Astrocyte (in vitro differentiated cells and primary cell): ENCODE measurements at places on chromosomes 16 and 17. TPM values are rescaled to one million over a fixed set of nuclear protein-coding genes. Genes with fewer than 3 reads are reported as not detected.

DNA sequence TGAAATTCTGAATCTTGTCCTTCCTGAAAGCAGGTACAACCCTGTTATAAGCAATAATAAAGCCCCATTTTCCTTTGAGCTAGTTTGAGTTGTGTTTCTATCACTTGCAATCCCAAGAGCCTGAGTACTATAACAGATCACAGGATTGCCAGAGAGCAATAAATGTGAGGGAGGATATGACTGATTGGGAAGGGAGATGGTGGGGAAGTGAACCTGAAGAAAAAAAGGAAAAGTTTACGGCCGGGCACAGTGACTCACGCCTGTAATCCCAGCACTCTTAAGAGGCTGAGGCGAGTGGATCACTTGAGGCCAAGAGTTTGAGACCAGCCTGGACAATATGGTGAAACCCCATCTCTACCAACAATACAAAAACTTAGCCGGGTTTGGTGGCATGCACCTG lies 80.4 kb downstream of the COX10 start:
- no peak overlapping the region for H3K4me3 ChIP-seq
- DNase-seq: no peak
- H3K4me1 ChIP-seq: no peaks in the 10 kb centered on the region
- H3K27ac ChIP-seq: no peak overlapping the region
- H3K27me3 ChIP-seq: no peaks in the 10 kb centered on the region

GRCh38 chr17:50332196-50332595 lies 13.7 kb upstream of the XYLT2 start:
- H3K27ac ChIP-seq: no peak overlapping the region
- no peak for DNase-seq
- no peaks in the 10 kb centered on the region for H3K36me3 ChIP-seq
- H3K27me3 ChIP-seq: no peaks in the 10 kb centered on the region
- no peak overlapping the region for H3K4me3 ChIP-seq

DNA sequence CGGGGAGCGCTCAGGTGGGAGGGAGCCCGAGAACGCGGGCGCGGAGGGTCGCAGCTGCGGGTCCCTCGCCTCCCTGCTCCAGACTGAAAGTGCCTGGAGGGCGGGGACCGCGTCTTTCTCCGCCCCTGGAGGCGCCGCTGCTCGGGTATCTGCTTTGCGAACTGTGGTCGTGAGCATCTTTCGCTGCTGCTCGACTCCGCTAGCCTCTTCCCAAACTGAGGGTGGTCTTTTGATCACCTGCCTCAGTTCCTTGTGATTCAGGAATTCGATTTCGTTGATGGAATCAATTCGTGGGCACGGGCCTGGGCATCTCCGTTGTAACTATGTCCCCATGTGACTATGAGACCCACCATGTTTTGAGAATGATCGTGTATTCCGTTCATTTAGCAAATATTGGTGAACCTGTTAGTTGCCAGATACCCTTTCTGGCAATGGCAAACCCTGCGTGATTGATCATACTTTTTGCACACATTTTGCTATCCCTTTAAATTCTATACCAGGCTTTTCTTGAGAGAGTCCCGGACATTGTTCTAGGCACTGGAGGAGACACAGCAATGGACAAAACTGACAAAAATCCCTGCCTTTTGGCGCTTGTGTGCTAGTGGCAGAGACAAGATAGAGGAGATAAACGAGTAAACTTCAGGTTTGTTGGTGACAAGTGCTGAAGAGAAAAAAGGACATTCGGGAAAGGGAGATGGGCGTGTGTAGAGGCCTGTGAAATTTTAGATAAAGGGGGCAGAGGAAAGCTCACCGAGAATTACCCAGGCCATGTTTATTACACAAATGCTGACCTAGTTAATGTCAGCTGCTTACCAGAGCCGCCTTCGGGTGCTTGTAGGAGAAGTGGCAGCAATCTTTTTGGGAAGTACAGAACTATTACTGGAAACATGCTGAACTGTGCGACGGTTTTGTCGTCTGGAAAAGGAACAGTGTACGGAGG lies 948 bp downstream of the UTP18 start:
- peaks cover 9% of the 10 kb centered on the region for H3K36me3 ChIP-seq
- peak overlapping the region; percentile 99 for H3K27ac ChIP-seq
- H3K27me3 ChIP-seq: no peaks in the 10 kb centered on the region
- peak overlapping the region; percentile 97 for H3K4me3 ChIP-seq

DNA sequence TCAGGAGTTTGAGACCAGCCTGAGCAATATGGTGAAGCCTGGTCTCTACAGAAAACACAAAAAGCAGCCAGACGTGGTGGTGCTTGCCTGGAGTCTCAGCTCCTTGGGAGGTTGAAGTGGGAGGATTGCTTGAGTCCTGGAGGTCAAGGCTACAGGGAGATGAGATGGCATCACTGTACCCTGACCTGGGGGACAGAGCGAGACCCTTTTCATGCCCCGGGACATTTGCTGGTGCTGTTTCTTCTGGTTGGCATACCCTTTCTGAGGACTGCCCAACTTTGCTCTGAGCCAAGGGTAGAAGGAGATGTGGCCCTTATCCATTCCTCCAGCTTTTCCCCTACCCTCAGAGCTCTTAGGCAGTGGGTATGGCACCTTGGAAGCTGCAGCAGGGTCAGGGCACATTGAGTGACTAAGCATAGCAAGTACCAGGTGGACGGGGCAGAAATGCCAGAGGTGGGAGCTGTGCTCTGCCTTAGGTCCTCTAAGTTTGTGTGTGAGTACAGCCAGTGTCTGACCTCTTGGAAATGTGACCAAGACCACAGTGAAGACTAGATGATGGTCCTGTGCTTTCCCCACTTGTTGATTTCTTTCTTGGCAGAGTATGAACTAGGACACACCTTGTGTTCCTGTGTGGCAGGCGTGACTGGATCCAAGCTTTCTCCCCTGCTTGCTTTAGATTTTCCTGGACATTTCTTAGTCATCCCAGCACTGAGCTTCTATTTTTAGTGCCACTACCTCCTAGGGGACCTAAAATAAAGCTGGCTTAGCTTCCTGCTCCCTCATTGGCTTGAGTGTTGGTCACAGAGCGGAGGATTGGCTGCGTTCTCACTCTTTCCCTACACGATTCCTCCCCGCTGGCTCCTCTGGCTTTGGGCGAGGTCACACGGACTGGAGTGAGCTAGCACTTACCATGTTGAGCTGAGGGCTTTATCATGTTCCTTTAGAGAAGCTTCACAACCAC lies 9.9 kb upstream of the EDC4 start:
- no peaks in the 10 kb centered on the region for H3K27me3 ChIP-seq
- peaks cover 48% of the 10 kb centered on the region for H3K4me1 ChIP-seq
- H3K4me3 ChIP-seq: no peak overlapping the region

DNA sequence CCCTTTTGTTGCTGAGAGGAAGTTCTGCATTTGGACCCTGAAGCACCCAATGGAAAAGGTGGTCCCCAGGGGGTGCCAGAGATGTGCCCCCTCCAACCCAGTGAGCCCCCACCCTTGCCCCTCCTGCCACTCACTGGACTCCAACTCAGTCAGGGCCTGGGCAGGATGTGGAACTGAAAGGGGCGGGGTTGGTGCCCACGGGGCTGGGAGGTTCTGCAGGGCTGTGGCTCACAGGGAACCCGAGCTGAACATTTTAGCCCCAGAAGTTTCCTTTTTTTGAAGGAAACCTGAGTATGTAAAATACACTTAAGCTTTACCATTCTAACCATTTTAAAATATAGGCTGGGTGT lies 15.8 kb upstream of the OGFOD3 start:
- DNase-seq: no peak
- peaks cover 4% of the 10 kb centered on the region for H3K4me1 ChIP-seq
- no peak overlapping the region for H3K27ac ChIP-seq
- H3K27me3 ChIP-seq: no peaks in the 10 kb centered on the region
- H3K36me3 ChIP-seq: no peaks in the 10 kb centered on the region

DNA sequence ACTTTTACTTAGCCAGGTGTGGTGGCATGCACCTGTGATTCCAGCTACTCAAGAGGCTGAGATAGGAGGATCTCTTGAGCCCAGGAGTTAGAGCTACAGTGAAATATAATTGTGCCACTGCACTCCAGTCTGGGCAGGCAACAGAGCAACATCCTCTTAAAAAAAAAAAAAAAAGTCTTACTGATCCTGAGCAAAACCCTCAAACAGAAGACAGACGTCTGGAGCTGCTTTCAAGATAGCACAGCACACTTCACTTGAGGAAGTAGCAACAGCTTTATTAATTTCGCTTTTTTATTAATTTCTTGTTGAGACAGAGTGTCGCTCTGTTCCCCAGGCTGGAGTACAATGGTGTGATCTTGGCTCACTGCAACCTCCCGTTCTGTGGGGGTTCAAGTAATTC lies 10.2 kb upstream of the GGA2 start:
- H3K27ac ChIP-seq: no peak overlapping the region
- H3K36me3 ChIP-seq: peaks cover 28% of the 10 kb centered on the region
- H3K4me3 ChIP-seq: no peak overlapping the region
- H3K4me1 ChIP-seq: no peaks in the 10 kb centered on the region
- H3K27me3 ChIP-seq: no peaks in the 10 kb centered on the region
- no peak for DNase-seq

- no peak overlapping the region for H3K27ac ChIP-seq
- no peak overlapping the region for H3K4me3 ChIP-seq
- H3K36me3 ChIP-seq: peaks cover 2% of the 10 kb centered on the region
- no peak for DNase-seq
- no peaks in the 10 kb centered on the region for H3K27me3 ChIP-seq
- H3K4me1 ChIP-seq: no peaks in the 10 kb centered on the region
Observed at GRCh38 chr17:5211458-5211857, 19.8 kb upstream of the ZNF594 start.

DNA sequence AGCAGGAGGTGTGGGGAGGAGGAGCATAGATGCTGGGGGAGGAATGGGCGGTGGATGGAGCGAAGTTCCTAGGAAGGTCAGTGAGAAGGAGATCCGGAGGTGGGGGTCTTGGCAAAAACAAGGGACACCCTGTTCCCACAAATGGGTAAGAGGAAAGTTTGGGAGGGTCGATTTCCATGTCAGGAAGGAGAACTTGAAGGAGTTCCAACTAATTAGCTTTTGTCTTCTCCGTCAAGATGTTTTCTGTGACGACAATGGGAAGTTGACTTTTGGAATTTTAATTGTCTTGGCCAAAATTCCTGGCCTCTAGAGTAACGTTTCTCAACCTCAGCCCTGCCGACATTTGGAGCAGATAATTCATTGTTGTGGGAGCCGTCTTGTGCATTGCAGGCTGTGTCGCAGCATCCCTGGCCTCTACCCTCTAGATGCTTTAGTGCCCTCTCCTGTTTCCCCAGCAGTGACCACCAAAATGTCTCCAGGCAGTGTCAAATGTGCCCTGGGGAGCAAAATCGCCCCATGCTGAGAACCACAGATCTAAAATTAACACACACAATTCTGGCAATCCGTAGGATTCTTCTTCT lies 97.1 kb downstream of the PITPNC1 start:
- peaks cover 34% of the 10 kb centered on the region for H3K4me1 ChIP-seq
- no peak overlapping the region for H3K4me3 ChIP-seq
- peak; percentile 82 for DNase-seq
- H3K27ac ChIP-seq: no peak overlapping the region

DNA sequence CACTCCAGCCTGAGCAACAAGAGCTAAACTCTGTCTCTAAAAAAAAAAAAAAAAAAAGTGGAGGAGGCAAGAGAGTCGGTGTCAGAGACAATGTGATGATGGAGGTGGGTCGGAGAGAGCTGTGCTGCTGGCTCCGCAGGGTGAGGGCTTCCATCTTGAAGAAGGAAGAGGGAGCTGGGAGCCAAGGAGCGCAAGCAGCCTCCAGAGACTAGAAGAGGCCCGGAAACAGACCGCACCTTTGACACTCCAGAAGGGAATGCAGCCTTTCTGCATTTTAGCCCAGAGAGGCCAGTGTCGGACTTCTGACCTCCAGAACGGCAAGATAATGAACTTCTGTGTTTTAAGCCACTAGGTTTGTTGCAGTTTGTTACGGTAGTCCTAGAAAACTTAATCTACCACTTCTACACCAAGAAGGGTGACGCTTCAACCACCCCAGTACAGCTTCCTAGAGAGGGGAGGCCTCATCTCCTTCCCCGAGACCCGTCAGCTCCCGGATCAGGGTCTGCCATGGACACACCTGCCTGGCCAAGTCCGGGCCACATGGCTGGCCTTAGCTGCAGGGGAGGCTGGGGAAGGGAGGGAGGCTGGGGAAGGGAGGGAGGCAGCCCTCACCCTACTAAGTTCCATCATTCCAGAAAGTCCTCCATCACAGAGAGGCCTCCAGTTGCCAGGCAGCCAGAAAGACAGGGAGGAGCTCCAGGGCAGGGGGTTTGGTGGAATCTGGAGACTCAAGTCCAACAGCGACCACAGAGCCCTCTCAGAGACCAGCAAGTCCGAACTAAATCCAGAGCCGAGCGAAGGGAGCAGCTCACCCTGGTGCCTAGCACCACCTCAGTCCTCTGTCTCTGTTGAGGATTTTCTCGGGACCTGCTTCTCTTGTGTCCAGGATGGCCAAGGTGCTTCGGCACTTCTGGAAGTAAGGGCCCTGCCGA lies 13.2 kb upstream of the RBFOX3 start:
- no peaks in the 10 kb centered on the region for H3K36me3 ChIP-seq
- H3K27me3 ChIP-seq: no peaks in the 10 kb centered on the region
- DNase-seq: no peak
- no peaks in the 10 kb centered on the region for H3K4me1 ChIP-seq
- H3K27ac ChIP-seq: no peak overlapping the region
- H3K4me3 ChIP-seq: no peak overlapping the region

- H3K27me3 ChIP-seq: no peaks in the 10 kb centered on the region
- H3K4me3 ChIP-seq: no peak overlapping the region
- no peak for DNase-seq
Observed at GRCh38 chr16:19980632-19981265, 92.9 kb downstream of the GPR139 start.

DNA sequence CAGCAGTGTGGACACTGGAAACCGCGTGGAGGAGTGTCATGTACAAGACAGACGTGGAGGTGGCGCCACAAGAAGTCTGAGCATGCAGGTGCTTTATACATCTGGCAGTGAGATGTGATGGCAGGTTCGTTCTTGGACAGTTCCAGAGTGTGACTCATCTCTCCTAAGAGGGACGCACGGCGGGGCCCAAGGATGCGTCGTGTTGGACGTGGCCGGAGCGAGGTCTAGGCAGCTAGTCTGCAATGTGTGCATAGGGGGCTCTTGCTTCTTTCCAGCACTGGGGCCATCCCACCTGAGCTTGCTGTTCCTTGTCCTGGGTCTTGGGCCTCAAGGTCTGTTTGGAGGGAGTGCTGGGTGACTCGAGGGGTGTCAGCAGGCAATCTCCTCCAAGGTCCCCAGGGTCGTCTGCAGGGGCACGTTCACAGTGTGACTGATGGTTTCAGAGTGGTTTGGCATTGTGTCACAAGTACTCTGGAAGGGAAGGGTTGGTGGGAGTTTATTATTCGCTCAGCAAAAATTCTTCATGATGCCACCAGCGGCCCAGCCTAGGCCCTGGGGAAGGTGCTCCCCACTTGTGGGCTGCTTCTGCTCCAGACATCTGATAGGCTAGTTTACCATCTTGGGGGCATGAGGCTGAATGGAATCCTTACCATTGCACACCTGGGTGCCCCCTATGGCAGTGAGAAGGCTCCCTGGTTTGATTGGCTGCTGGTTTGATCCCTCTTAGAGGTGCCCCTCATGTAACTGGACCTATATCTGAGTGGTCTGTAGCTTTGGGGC lies 22.1 kb downstream of the SPACA3 start:
- peaks cover 8% of the 10 kb centered on the region for H3K4me1 ChIP-seq
- H3K4me3 ChIP-seq: no peak overlapping the region
- no peaks in the 10 kb centered on the region for H3K27me3 ChIP-seq
- no peak for DNase-seq
- no peak overlapping the region for H3K27ac ChIP-seq

TAC4 gene
- total RNA-seq: not detected in 2 replicates
